Hepatic stellate cell (primary cell): ENCODE measurements at places on chromosomes 4 and X.

- DNase-seq, result no peak
Observed at GRCh38 chr4:81257021-81257420, 42.0 kb upstream of the PRKG2 start.

- DNase-seq, result no peak
Observed at GRCh38 chrX:26597981-26598380, 382.0 kb downstream of the MAGEB5 start.

- no peak for DNase-seq
Observed at GRCh38 chrX:83508526-83509253, 600 bp downstream of the POU3F4 start.

DNA sequence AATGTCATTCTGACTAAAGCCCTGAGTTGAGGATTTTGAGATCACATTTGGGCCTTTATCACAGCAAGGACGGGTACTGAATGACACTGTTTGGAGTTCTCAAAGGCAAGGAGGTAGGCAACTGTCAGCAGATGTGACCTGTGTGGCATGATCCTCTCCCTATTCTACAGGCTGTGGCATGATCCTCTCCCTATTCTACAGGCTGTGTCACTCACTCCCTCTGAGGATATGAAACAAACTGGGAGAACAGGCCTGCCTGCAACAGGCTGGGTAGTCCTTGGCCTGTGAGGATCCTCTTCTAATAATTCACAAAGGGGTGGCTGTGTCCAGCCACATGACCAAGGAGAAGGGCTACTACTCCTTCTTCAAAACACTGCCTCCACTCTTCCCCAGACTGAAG, 14.9 kb upstream of the TCEANC start:
- no peak for DNase-seq
